Frontal cortex (tissue), 4 donors: ENCODE measurements at places on chromosomes 12 and 14. TPM values are rescaled to one million over a fixed set of nuclear protein-coding genes. Genes with fewer than 3 reads are reported as not detected.

- DNase-seq = no peak
Observed at GRCh38 chr12:62724947-62725451, 210.0 kb downstream of the PPM1H start.

GRCh38 chr12:52200781-52201450, 9.1 kb upstream of the KRT80 start:
- no peak for DNase-seq

GRCh38 chr14:69249603-69250002, 10.4 kb upstream of the GALNT16 start:
- DNase-seq = no peak

GUCY2C gene
- under 0.01 TPM for total RNA-seq

- no peak for DNase-seq
Observed at GRCh38 chr12:101415228-101415627, 7.7 kb upstream of the ARL1 start.

DNA sequence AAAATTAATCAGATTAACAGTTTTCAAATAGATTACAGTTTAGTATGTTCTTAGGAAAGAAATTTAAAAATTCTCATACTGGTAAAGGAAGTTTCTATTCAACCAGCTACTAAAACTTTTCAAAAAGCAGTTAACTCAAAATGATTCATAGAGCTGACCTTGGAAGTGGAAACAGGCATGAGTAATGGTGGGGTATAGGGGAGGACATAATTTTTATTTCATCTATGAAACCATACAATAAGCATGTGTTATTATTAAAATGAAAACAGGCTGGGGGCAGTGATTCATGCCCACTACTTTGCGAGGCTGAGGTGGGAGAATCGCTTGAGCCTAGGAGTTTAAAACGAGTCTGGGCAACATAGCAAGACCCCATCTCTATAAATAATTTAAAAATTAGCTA, 73.0 kb downstream of the DNAI7 start:
- no peak for DNase-seq

GRCh38 chr14:68079941-68080697, 260.5 kb downstream of the RAD51B start:
- no peak for DNase-seq
